ENCODE measurements at places on chromosomes 2 and 18.

GRCh38 chr18:56559044-56559443 lies 79.3 kb downstream of the TXNL1 start:
- DNase-seq, result no peak

- no peak for DNase-seq
These were observed 2.1 kb downstream of the ATL2 start for GRCh38 chr2:38374984-38375383.

DNA sequence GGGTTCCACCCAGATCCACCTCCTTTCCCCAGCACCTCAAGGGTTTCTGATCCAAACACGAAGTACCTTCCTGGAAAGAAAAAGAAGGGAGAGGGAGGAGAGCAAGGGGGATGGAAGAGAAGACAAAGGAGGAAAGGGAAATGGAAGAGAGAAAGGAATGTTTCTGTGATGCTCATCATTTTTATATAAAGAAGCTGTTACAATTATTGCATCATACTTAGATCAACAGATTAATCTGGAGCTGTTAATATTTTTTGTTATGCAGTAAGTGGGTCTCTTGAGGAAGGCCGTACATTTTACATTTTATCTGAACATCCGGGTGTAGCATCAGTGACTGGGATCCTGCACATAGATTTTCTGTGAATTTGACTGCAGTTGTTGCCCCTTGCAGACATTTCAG lies 60.6 kb upstream of the NEDD4L start:
- no peak for DNase-seq

- no peak for DNase-seq
These were observed 3.7 kb downstream of the ODC1 start for GRCh38 chr2:10444463-10444862.

- DNase-seq, result no peak
These were observed 481.1 kb upstream of the HS6ST1 start for GRCh38 chr2:128799730-128800129.
